AG09309 (cell line): ENCODE measurements at places on chromosomes 16 and 17.

DNA sequence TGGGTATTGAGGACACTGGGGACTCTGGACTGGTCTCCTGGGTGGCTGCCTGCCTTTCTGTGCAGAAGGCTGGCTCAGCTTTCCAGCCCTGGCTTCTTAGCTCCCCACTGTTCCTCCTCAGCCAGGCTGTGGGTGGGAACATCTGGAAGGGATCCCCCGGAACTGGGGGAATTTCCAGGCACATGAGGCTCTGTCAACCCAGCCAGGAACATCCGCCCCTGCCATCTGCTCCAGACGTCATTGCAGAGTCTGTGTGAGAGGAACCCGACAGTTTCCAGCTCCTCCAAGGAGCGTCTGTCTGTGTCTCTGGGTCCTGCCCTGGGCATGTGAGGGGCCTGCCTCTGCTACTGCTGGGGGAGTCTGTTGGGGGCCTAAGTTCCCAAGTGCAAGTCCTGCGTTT, 36.2 kb upstream of the CRHR1 start:
- no peak for DNase-seq

- DNase-seq = no peak
Measured at GRCh38 chr17:51611585-51611984, 351.2 kb downstream of the UTP18 start.

DNA sequence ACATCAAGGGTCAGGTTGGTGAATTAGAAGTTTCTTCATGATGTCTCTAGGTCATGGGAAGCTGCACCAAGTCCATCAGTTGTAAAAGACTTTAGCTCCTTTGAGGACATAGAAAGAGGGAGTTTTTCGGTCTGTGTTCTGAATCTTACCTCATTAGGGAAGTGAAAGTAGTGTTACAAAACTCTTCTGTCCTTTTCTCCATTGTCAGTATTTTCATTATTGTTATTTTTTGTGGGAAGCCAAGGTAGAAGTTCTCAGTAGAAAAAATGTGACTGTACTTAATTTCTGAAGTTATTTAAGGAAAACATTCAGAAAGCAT, 24.2 kb downstream of the MAP3K3 start:
- DNase-seq = no peak

- no peak for DNase-seq
Measured at GRCh38 chr17:77730376-77730775, 228.1 kb upstream of the TNRC6C start.

DNA sequence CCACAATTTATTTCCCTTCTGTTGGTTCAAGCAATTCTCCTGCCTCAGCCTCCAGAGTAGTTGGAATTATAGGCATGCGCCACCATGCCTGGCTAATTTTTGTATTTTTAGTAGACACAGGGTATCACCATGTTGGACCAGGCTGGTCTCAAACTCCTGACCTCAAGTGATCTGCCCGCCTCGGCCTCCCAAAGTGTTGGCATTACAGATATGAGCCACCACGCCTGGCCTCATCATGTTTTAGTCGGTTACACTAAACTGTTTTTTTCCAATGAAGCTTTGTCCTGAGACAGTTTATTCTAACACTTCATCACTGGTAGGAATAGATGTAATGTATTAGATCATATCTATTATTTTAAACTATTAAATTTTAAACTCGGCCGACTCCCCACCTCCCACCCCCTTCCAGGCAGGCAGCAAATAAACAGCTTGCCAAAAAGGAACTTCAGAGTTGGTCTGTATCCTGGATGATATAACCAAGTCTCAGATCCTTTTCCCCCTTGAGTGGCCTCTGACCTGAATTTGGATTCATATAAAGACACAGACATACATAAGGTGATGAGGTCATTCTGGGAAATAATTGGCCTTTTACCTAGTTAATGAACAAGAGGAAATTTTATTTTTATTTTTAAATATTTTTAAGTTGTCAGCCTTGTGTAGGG, 18.4 kb upstream of the CORO6 start:
- no peak for DNase-seq

GRCh38 chr17:60391471-60392041, 377 bp downstream of the USP32 start:
- DNase-seq = no peak
